ENCODE measurements at places on chromosomes 3 and 15. TPM values are rescaled to one million over a fixed set of nuclear protein-coding genes. Genes with fewer than 3 reads are reported as not detected.

Gene RTP4
- total RNA-seq: 0.78 TPM

Gene PXK
- total RNA-seq: 15.2 TPM

- no peak for DNase-seq
Observed at GRCh38 chr15:73902121-73903020, 23.9 kb upstream of the LOXL1 start.

GRCh38 chr15:65414841-65415621 lies 7.7 kb downstream of the IGDCC4 start:
- DNase-seq: peak; percentile 13

DNA sequence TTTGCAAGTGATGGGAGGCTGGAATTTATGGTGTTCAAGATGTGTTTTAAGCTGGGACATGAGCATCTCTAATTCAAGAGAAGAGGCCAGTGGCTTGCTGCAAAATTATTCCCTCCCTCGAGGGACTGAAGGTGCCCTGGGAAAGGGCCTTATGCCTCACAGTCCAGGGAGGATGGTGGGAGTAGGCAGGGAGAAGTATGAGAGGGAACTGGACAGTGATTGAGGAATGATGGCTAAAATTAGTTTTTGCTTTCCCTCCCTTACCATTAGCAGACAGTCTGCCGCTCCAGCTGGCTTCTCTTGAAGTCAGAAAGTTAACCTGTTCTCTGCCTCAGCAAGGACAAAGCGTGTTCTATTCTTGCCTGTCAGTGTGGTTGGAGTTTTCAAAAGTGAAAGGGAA lies 139.8 kb upstream of the SEMA6D start:
- no peak for DNase-seq

GRCh38 chr15:66858423-66859207 lies 156.6 kb downstream of the SMAD6 start:
- no peak for DNase-seq

GRCh38 chr3:160112481-160112880 lies 112.7 kb upstream of the C3orf80 start:
- DNase-seq: no peak

- no peak for DNase-seq
Observed at GRCh38 chr3:14672588-14672987, 2.4 kb upstream of the C3orf20 start.

Gene SLC15A2
- total RNA-seq: not detected

- DNase-seq: peak; percentile 12
Observed at GRCh38 chr3:30795176-30795575, 99.3 kb downstream of the GADL1 start.
